ENCODE measurements at places on chromosomes 1 and 21. TPM values are rescaled to one million over a fixed set of nuclear protein-coding genes. Genes with fewer than 3 reads are reported as not detected.

TBX15 gene
- not detected for total RNA-seq

HFM1 gene
- not detected for total RNA-seq

GCLM gene
- 20.9 TPM for total RNA-seq

CNKSR1 gene
- 4.0 TPM for total RNA-seq

ABL2 gene
- total RNA-seq: 9.9 TPM

CHIA gene
- total RNA-seq: not detected

HNRNPCL2 gene
- total RNA-seq: not detected

PGLYRP4 gene
- total RNA-seq: not detected

TATDN3 gene
- total RNA-seq: 16.2 TPM

OPTC gene
- not detected for total RNA-seq

FCRL1 gene
- total RNA-seq: not detected

DNAJC28 gene
- total RNA-seq: 0.09 TPM

GJA5 gene
- total RNA-seq: not detected

EPHA8 gene
- total RNA-seq: not detected

EXTL1 gene
- total RNA-seq: not detected

CPT2 gene
- total RNA-seq: 19.9 TPM

FAM78B gene
- 1.9 TPM for total RNA-seq

CD34 gene
- not detected for total RNA-seq

MXRA8 gene
- total RNA-seq: 0.75 TPM

PTPRU gene
- 0.47 TPM for total RNA-seq

KIF2C gene
- 82.7 TPM for total RNA-seq

FAM110D gene
- 0.09 TPM for total RNA-seq

ELF3 gene
- total RNA-seq: 0.14 TPM

HES2 gene
- 0.19 TPM for total RNA-seq

PDPN gene
- total RNA-seq: not detected

YBEY gene
- total RNA-seq: 18.2 TPM

SH3D21 gene
- total RNA-seq: 19.4 TPM

KRTAP10-2 gene
- not detected for total RNA-seq

MYOC gene
- not detected for total RNA-seq

VAV3 gene
- total RNA-seq: 5.5 TPM

OR2L3 gene
- total RNA-seq: not detected

ATXN7L2 gene
- 15.6 TPM for total RNA-seq

PGBD5 gene
- not detected for total RNA-seq

TIPRL gene
- 49.2 TPM for total RNA-seq

ZNF124 gene
- total RNA-seq: 18.5 TPM

IGSF5 gene
- not detected for total RNA-seq

RABIF gene
- total RNA-seq: 12.7 TPM

SMG5 gene
- 93.8 TPM for total RNA-seq

ABCG1 gene
- 10.3 TPM for total RNA-seq

HMGCS2 gene
- total RNA-seq: not detected

PTGFR gene
- not detected for total RNA-seq

KCNE2 gene
- not detected for total RNA-seq

UTS2 gene
- not detected for total RNA-seq

RGS13 gene
- total RNA-seq: not detected

ARTN gene
- 0.43 TPM for total RNA-seq

LORICRIN gene
- not detected for total RNA-seq

G0S2 gene
- total RNA-seq: 449 TPM

POLR3C gene
- 39.0 TPM for total RNA-seq

UBE2U gene
- total RNA-seq: not detected

C1orf87 gene
- total RNA-seq: not detected

IVL gene
- not detected for total RNA-seq

EIF3I gene
- total RNA-seq: 304 TPM

TSTD1 gene
- 49.7 TPM for total RNA-seq
